ENCODE measurements at places on chromosomes 16 and 17. TPM values are rescaled to one million over a fixed set of nuclear protein-coding genes. Genes with fewer than 3 reads are reported as not detected.

Gene PHOSPHO1
- total RNA-seq = 0.97 TPM

Gene NF1
- 21.5 TPM for total RNA-seq

Gene ZFP3
- total RNA-seq = 0.89 TPM

Gene KRTAP1-5
- total RNA-seq = not detected

Gene GID4
- 11.2 TPM for total RNA-seq
